ENCODE measurements at places on chromosomes 3 and 15.

GRCh38 chr3:110752307-110752706 is 319.3 kb upstream of the NECTIN3 start:
- no peak for DNase-seq

- no peak for DNase-seq
Observed at GRCh38 chr3:17119201-17120072, 234.7 kb downstream of the PLCL2 start.

- DNase-seq: no peak
Observed at GRCh38 chr3:170033489-170033888, 4.3 kb upstream of the GPR160 start.

DNA sequence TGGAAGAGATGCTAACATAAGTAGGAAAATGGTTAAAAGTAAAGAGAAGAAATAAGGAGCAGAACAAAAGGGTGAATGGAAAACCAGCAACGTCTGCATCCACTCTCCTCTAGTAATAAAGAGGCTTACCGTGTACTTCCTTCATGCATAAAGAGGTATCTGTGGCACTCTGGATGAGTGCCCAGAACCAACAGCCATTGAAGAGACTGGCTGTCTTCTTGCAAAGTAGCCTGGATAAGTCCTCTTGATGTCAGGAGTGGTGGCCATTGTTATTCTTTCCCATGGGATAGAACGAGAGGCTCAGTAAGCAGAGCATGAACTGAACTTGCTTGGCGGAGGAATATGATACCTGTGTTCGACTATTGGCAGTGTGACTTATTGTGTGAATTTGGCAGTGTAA is 186.2 kb upstream of the RASGRP1 start:
- no peak for DNase-seq

- DNase-seq: no peak
Observed at GRCh38 chr15:88702983-88703382, 64.2 kb downstream of the ISG20 start.

DNA sequence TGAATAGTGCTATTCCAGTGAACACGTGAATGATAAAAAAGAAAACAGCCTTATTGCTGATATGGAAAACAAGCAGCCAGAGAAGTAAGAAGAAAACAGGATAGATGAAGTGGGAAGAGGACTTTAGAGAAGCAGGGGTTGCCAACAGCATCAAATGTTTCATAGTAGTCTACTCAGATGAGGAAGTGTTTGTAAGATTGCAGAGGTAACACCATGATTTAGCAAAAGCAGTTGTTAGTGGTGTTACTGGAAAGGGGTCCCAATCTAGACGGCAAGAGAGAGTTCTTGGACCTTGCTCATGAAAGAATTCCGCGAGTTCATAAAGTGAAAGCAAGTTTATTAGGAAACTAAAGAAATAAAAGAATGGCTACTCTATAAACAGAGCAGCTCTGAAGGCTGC is 108.8 kb upstream of the MCTP2 start:
- no peak for DNase-seq

GRCh38 chr15:55402707-55403106 is 5.5 kb downstream of the CCPG1 start:
- DNase-seq: no peak

DNA sequence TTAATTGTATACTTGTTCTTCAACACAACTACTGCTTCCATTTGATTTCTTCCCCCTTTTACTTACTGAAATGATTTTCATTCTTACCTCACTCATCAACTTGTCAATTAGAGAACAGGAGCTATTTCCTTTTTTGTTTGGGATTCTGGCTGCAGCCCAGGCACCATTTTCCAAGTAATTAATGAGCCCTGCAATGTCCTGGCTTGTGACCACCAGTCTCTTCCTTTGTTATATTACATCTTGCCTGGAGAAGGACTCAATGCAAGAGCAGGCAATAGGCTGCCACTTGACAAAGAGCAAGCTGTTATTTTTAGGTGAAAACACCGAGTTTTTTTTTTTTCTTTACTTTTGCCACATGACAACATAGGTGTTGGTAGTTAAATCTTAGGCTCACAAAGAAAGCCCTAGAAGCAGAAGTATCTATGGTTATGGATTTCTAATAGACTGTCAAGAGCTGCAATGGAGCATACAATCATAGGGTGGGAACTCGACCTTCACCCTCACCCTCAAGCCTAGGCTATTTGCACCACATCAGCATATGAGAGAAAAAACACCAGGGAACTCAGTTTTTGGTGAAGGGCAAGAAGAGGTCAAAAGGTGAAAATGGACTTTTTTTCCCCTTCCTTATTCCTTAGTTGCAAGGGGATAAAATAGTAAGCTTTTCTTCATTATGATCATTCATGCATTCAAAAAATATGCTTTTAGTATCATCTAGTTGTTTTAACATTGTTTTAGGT is 114.9 kb downstream of the TNIK start:
- no peak for DNase-seq

Measured in A172 (cell line).